ENCODE measurements at places on chromosomes 7 and 10.
A peak's percentile ranks its signal among the peaks of the same experiment; 100 is the strongest.

DNA sequence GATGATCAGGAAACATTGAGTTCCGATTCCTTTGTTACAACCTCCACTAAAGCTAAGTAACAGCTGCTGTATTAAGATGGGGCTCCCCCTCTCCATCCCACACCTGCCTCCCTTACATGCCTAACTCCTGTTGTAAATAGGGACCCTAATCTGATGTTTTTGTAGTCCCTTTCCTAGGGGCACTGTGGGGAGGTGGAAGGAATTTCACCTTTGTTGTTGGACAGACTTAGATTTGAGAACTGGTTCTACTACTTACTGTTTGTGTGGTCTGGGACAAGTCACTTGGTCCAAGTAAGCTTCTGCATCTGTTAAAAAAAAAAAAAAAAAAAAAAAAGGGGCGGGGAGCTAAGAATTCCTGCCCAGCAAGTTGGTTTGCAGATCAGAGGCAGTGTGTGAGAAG, 42.6 kb downstream of the KIAA1217 start:
- DNase-seq = no peak

DNA sequence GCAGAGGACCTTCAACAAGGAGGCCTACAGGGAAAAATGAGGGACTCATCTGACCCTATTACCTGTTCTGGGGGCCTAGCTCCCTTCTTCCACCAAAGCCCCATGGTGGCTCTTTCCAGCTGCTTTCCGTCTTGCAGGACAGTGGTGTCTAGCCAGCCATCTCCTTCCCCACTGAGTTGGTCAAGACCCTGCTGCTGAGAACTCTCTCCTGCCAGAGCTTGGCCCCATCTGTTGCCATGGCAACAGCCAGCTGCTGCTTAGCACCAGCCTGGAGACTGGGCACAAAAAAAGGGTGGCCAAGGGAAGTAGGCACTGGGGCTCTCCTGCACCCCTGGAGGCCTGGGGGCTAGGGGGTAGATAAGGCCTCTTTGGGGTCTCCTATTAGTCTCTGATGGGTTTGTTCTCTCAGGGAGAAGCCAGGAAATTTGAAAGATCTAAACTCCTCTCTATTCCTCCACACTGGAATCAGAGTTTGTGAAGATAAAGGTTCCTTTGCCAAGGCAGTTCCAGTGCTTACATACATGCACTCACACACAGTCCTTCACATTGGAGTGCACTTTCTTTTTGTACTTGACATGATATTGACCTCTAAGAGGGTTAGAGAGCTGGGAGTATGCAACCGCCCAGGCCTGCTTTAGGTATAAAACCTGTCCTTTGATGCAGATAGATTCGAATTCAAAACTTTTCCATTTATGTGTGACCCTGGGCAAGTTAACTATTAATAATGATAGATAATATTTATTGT, 15.8 kb downstream of the TSPAN33 start:
- DNase-seq = peak; percentile 65

- DNase-seq = no peak
These were observed 86.2 kb upstream of the PDGFA start for GRCh38 chr7:605661-606450.

DNA sequence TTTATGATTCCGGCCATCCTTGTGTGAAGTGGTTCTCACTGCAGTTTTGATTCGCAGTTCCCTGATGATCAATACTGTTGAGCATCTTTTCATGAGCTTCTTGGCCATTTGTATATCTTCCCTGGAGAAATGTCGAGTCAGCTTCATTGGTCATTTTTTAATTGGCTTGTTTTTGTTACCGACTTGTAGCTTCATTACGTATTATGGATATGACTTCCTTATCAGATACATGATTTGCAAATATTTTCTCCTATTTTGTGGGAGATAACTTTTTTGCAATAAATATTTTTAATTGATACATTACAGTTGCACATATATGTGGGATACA, 27.4 kb upstream of the TPK1 start:
- no peak for DNase-seq

DNA sequence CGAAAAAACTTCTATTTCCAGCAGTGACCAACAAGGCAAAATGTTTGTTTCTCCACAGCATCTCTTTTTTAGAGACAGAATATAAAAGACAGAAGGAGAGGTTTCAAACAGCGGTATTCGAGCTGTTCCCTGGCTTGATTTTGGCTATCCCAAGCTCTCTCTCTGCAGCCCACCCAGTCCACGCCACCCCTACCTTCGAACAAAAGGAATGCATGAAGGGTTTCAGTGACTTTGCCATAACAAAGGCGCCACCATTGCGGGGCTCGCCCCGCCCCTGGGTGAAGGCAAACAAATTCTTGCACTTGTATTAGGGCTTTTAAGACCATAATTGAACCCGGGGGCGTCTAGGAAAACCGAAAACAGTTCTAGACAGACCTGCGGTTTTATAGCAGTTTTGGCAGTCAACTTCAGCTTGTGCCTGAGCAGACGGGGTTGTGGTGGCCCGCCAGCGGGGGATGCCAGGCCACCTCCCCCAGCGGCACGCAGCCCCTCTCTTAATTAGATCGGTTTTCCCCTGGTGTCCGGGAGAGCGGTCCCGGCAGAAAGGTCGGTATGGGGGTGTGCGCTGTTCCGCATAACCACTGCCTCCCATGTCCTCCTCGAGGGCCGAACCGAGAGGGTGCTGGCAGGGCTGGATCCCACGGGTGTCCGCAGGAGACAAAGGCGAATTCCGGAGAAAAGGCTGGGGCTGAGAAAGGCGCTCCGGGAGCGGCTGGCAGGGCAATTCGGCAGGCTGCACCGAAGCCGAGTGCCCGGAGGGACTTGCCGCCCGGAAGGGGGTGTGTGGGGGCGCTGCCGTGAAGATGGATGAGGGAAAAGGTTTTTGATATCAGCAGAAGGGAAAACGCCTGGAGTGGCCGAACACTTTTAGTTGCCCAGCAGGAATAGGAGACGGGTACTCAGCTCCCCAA, 2.7 kb upstream of the HOXA11 start:
- DNase-seq = no peak

DNA sequence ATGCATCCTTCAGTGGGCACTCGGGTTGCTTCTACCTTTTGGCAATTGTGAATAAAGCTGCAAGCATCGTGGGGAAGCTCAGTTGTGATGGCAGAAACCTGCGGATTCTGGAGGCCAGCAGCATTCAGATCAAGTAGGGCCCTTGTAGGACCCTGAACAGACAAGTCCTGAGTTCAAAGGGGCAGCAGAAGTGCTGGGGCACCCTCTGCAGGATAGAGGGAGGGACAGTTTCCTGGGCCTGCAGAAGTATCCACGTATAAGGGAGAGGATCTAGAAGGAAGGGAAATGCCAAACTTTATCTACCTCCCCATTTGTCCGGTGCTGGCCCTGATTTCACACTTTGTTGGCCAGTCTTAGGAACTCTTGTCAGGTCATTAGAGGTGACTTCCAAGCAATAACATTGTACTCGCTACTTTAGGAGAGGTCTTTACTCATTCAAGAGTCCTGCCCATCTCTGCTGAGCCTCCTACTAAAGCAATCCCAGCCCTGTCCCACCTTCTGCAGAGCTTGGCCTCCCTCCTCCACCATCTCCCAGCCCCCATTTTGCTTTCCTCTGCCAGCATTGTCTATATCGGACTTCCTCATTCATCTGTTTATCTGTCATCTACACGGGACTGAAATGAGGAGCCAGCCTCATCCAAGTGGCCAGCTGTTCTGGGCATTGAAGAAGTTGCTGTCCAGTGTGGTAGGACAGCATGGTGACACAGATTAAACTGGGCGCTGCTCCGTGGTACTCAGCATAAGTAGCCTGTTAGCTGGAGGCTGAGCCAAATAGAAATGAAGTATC, 26.6 kb upstream of the R3HCC1L start:
- DNase-seq = no peak

DNA sequence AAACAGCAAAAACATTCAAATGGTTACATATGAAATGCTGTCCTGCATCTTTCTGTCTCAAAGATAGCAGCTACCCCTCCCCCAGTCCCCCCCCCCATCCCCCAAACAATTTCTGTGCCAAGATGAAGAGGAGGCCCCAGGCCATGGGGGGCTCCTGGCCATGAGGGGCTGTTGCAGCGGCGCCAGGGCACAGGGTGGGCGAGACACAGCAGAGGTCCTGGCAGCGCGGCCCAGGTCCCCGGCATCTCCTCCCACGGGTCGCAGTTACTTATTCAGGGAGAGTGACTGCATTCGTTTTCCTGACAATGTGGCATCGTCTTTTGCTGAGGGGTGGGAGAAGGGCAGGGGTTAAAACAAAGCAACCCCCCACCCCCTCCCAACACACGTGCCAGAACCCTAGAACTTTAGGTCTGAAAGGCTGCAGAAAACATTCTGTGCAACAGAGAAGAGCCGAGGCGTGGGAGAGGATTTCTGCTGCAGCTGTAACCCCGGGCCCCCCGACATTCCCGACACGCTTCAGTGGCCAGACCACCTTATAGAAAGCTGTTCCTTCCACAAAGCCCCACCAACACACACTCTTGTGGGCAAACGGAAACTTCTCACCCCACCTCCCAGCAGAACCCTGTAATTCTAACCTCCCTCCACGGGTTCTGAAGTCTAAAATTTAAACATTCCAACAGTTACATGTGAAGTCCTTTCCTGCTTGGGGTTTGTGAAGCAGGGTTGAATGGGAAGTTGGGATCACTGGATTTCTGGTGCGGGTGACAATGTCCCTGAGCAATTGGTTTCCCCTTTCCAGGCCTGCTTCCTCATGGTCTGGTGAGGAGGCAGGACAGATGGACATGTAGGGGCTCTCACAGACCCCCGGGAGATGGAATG, 11.7 kb downstream of the PDAP1 start:
- no peak for DNase-seq

- DNase-seq = no peak
These were observed 18.1 kb upstream of the GSTK1 start for GRCh38 chr7:143245123-143245522.

DNA sequence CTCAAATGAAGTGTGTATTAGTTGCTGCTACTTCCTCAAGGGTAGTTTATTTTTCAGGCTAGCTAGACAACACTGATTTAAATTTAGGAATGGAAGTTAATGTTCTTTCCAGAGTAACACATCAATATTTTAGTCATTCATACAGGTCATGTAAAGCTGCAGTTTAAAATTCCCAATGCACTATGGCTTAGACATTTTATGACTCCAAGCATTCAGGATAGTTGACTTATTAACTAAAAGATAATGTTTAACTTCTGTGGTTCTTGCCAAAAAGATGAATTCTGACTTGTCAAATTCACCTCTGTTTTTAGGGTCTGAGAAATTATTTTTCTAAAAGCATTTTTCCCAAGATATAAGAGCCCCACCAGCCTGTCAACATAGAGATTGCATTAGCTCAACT, 131.9 kb downstream of the TFPI2 start:
- no peak for DNase-seq

GRCh38 chr7:29126804-29127203, 19.5 kb downstream of the CPVL start:
- DNase-seq = no peak

DNA sequence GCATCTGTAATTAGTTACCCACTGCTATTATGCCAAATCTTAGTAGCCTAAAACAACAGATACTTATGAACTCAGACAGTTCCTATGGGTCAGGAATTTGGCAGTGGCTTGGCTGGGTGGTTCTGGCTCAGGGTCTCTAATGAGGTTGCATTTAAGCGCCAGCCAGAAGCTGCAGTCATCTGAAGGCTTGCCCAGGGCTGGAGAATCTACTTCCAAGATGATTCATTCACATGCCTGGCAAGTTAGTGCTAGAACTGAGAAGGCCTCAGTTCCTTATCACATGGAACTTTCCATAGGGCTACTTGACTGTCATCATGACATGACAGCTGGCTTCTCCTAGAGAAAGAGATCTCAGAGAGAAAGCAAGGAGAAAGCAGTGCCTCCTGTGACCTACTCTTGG, 121.3 kb downstream of the AVL9 start:
- DNase-seq = peak; percentile 8

- DNase-seq = no peak
These were observed 232.7 kb downstream of the ADAM12 start for GRCh38 chr10:126155528-126155927.

GRCh38 chr10:97384641-97385040, 16.5 kb downstream of the RRP12 start:
- no peak for DNase-seq

DNA sequence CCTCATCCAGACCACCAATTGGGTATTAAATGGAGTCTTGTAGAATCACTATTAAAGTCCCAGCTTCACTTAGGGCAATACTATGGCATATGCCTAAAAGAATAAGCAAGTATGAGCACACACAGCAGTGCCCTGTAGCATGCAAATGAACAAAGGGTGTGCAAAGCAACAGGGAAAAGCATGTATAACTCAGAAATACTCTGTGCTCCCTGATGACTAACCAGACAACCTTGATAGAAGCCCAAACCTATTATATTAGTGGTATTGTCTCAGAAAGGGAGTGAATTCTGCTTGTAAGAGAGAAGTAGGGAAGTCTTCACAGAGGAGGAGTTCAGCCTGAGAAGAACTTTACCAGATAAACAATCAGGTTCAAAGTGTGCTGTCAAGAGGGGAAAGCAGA, 131.2 kb downstream of the DGKI start:
- DNase-seq = no peak

GRCh38 chr7:117835016-117835664, 38.1 kb downstream of the CTTNBP2 start:
- no peak for DNase-seq

DNA sequence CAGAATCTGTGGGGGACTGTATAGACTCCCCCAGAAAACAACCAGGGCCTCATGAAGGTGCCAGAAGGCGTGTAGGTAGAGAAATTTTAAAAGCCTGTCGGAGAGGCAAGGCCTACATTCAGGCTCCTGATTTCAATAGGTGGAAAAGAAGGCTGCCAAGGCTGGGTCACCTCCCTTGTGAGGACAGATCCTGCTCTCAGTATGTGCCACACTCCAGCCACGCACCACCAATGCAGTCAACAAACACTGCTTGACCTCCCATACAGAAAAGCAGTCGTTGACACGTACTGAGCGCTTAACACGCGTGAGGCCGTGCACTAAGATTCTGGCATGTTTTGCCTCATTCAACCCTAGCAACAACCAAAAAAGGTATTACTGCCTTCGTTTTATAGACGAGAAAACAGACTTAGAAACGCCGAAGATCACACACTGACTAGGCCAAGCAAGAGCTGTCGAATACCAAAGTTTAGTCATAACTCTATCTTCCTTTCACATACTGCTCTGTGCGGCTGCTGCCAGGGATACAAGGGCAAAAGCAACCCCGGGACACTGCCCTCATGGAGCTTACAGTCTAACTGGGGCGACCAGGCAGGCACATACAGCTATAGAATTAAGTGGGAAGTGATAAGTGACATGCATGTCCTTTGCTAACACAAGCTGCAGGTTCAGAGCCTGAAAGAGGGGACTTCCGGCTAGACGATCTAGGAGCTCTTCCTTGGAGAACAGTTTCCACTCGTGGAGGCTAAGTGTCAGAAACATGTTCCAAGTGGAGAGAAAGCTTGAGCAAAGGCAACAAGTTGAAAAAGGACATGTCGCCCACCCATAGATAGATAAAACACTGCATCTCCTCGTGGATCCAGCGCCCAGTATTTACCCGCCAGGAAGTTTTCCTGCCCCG, 797 bp upstream of the NKX2-3 start:
- no peak for DNase-seq
